ENCODE measurements at places on chromosomes 1 and 21.

GRCh38 chr1:160085686-160086455, 4.5 kb downstream of the KCNJ9 start:
- peak; percentile 95 for DNase-seq

GRCh38 chr1:87684194-87684593, 355.5 kb downstream of the LMO4 start:
- DNase-seq, result no peak

DNA sequence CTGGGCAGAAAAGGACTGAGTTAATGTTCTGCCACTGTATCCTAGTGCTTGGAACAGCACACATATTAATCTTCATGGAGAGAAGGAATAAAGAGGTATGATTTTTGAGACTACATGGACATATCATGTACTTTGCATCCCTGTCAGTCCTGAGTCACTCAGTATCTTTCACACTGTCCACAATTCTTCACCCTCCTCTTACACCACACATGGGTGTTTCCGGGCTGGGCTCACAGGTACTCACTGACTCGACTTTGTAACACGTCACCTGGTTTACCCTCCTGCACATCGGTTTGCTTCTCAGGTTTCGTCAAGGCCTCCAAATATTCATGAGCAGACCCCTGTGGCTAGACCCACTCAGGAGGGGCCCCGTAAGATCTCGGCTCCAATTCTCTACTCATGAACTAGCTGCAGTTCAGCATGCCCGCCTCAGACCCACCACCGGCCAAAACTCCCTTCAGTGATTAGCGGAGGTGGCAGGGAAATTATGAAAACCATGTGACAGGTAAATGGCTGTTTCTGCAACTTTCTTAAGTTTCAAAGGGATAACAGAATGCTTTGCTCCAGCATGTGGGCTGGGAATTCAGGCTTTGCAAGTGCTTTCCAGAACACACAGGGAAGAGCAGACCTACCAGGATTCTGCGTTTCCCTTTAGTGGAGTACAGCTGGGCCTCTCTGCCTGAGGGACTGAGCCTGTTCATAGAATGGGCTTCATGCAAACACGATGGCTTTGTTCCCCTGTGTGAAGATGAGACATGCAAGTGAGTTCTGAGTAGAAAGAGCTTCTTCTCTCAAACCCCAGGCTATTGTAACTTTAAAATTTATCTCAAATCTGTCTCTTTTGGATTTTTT, 31.3 kb upstream of the TRABD2B start:
- DNase-seq, result no peak

DNA sequence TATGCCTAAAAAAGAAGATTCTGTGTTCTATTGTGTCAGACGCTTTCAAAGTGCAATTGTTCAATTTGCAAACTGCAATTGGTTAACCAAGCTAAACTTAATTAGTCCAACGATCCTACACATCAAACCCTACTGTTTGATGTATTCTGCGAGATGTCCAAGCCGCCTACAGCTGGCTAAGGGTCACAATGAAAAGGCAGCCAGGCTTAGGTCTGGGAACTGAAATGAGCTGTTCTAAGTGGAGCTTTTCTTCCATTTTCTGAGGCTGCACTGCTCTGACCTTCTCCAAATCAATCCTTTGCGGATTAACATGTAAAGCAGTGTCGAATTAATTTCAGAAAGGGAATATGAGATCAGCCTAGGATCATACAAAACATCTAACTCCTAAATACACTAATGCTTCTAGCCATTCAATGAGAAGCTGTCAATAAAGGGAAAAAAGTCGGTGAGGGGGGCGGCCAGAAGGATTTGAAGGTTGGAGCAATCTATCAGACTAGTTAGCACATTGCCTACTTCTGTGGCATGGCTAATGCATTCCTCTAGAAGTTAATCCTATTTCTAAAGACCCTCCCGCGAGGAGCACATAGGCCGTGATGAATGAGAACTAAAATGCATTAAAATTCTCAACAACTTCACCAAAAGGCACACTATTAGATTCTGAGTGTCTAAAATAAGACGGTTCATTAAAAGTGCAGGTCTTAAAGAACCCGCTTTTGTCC, 119.0 kb downstream of the SIM2 start:
- DNase-seq, result no peak

GRCh38 chr21:34864370-34865149, 184.5 kb downstream of the RUNX1 start:
- no peak for DNase-seq

GRCh38 chr21:43950936-43951335, 61.2 kb upstream of the TRAPPC10 start:
- DNase-seq, result no peak

GRCh38 chr1:151841141-151841540, 1.5 kb upstream of the C2CD4D start:
- DNase-seq, result peak; percentile 2

GRCh38 chr1:200323856-200324400, 85.9 kb downstream of the ZNF281 start:
- no peak for DNase-seq

GRCh38 chr1:233514946-233515391, 98.9 kb upstream of the KCNK1 start:
- DNase-seq, result no peak

GRCh38 chr1:35046730-35047129, 15.0 kb upstream of the ZMYM6 start:
- DNase-seq, result no peak

GRCh38 chr1:156480016-156480370, 20.6 kb downstream of the MEF2D start:
- peak; percentile 58 for DNase-seq

All from posterior vena cava (tissue), 2 donors.